ENCODE measurements at places on chromosomes 1 and 21.

- DNase-seq = no peak
Measured at GRCh38 chr1:44694863-44695478, 20.5 kb downstream of the ARMH1 start.

GRCh38 chr1:207342332-207342731 is 20.9 kb downstream of the CD55 start:
- no peak for DNase-seq

DNA sequence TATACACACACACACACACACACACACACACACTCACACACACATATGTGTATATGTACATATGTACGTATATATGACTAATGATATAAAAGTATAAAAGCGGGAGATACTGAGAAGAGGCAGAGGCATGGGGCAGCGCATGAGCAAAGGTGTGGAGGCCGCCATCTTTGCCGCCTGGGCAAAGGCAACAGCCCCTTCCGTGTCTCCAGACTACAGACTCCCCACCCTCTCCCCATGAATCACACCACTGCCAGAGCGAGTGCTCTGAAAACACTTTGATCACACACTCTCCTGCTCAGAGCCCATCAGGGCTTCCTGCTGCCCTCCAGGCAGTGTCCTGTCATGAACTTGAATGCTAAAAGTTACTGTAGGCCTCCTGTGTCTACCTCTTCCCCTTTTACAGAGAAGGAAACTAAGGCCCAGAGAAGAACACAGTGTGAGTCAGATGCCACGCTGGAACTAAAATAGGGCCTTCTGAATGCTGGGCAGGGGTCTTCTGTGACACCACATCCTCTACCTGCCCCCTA is 54.7 kb upstream of the SSBP3 start:
- DNase-seq = no peak

DNA sequence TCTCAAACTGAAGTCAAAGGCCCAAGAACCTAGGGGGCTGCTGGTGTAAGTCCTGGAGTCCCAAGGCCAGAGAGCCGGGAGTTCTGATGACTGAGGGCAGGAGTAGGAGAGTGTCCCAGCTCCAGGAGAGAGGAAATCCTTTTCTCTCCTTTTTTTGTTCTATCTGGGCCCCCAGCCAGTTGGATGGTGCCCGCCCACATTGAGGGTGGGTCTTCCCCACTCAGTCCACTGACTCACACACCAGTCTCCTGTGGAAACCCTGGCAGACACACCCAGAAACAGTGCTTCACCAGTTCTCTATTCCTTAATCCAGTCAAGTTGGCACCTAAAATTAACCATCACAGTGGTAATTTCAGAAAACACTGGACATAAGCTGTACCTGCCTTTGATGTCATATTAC is 12.7 kb upstream of the WDR26 start:
- DNase-seq = no peak
